A172 (cell line): ENCODE measurements at places on chromosomes 7 and 10.

- no peak for DNase-seq
These were observed 19.9 kb downstream of the ANKRD22 start for GRCh38 chr10:88831709-88832108.

DNA sequence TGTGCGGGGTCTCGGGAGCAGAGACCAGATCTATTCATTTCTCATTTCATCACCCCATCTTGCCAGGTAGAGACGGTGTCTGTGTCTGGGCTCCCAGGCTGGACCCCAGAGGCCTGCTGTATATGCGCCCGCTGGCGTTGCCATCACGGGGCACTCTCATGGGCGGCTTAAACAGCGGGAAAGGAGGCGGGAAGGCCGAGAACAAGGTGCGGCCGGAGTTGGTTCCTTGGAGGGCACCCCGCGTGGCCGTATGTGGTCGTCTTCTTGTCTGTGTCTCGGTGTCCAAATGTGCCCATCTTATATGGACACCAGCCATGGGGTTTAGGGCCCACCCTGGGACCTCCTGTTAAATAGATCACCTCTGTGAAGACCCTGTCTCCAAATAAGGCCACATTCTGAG is 2.1 kb upstream of the CFAP46 start:
- no peak for DNase-seq

DNA sequence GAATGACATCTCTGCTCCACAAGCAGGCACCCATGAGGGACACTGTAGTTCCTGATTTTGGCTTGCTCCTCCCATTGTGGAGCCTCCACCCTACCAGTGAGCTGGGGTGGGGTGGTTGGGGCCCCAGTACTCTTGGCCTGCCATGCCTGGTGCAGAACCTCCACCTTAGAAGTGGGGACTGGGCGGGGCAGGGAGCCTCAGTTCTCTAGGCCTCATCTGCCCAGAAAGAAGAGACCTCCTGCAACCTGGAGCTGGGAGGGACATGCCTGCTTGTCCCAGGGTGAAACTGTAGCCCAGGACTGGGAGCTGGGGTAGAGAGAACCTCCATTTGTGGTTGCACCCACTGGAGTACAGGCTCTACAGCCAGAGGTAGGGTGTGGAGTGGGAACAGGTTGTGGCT is 14.4 kb downstream of the RAMP3 start:
- no peak for DNase-seq

- DNase-seq, result no peak
These were observed 10.2 kb upstream of the ZNF467 start for GRCh38 chr7:149783386-149784250.

- no peak for DNase-seq
These were observed 2.0 kb upstream of the ARPC1B start for GRCh38 chr7:99372275-99373090.

- DNase-seq, result no peak
These were observed 32.4 kb upstream of the VKORC1L1 start for GRCh38 chr7:65840446-65840845.

GRCh38 chr10:86664341-86665217 is 3.7 kb upstream of the LDB3 start:
- DNase-seq, result no peak

DNA sequence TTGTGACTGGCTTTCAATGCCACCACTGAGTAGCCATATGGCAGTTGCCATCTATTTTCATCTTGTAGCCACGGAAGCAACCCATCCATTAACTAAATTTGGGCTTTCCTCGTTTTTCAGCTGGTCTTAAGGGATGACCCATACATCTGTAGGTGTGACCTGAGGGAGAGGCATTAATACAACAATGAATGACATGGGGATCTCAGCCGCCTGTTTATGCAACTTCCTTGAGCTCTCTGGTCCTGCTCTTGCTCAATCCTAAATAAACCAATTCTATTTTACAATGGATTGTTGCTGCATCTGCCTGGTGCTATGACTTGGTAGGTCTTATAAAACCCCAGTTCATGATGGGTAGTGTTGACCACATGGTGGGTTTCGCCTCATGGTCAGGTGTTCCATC is 21.9 kb upstream of the ADAM22 start:
- DNase-seq, result no peak

DNA sequence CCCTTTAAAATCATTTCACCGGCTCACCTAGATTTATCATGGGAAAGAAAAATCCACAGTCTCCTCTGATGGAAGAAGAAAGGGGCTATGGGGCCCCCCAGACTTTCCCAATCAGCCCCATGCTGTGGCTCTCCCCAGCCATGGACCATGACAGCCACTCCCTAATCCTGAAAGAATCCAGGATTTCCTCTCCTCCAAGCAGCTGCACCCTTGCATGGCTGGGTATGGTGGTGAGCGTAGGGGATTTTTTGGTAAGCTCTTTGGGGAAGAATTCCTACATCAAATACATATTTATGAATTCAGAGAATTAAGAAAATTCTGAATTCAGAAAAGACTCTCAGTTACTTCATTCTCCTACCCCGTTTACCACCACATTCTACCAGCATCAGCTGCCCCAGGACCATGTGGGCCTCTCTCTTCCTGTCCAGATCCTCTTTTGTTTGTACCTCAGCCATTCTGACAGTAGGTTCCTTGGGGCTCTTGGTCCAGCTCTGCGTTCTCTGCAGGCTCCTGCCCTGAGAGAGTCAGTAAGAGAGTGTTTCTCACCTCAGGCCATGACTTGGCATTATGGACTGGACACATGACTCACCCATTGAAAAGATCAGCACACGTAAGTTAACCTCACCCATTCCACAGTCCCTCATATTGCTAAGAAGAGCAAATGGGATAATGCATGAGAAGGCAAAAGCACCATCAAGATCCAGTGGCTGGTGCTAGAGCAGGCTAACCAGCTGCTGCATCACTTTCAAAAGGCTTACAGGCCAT is 337.8 kb downstream of the ELMO1 start:
- DNase-seq, result no peak

GRCh38 chr10:13672548-13672947 is 85.8 kb downstream of the PRPF18 start:
- DNase-seq, result no peak

DNA sequence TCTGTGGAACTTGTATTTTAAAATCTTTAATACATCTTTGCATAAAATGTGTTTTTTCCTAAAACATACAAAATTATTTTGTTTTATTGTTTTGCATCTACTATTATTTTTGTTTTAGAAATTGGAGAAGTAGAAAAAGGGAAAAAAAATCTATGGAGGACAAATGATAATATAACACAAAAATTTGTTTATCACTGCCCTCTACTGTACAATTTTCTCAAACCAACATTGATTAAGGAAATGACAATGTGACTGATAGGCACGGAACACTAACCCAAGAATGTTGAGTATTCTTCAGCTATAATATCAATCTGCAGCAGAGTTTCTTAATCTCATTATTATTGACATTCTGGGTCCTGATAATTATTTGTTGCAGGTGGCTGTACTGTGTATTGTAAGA is 9.5 kb upstream of the ING3 start:
- peak; percentile 10 for DNase-seq

- no peak for DNase-seq
These were observed 629.0 kb upstream of the PFKP start for GRCh38 chr10:2438248-2438939.

DNA sequence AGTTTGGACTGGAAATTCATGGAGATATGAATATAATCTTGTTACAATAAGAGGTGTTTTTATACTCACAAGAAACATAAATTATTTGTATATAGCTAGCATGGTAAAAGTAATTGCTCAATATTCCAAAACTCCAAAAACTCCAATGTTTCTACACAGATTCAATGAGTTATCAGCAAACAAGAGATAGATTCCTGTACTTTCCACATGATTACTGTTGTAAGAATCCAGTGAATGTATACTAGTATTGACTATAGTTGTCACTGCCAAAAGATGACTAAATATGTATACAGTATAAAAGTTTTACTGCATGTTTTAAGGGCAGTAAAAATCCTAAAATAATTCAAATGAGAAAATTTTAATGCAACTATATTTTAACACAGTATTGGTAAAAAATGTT is 10.7 kb downstream of the ATOH7 start:
- DNase-seq, result no peak

DNA sequence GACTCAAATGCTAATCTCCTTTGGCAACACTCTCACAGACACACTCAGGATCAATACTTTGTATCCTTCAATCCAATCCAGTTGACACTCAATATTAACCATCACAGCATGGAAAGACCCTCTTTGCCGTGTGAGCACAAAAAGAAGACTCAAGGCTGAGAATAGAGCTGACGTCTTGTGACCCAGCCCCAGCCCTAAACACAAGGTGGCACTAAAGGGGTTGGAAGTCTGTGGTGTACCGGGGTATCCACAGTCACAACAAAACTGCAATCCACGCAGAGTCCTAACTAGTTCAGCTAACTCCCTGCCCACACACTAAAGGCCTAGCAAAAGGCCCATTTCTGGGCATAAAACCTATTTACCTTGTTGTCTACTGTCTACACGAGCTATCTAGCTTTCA is 200.1 kb downstream of the ACTR3B start:
- DNase-seq, result no peak

- DNase-seq, result no peak
These were observed 1.9 kb downstream of the MAGI2 start for GRCh38 chr7:79451580-79451979.

DNA sequence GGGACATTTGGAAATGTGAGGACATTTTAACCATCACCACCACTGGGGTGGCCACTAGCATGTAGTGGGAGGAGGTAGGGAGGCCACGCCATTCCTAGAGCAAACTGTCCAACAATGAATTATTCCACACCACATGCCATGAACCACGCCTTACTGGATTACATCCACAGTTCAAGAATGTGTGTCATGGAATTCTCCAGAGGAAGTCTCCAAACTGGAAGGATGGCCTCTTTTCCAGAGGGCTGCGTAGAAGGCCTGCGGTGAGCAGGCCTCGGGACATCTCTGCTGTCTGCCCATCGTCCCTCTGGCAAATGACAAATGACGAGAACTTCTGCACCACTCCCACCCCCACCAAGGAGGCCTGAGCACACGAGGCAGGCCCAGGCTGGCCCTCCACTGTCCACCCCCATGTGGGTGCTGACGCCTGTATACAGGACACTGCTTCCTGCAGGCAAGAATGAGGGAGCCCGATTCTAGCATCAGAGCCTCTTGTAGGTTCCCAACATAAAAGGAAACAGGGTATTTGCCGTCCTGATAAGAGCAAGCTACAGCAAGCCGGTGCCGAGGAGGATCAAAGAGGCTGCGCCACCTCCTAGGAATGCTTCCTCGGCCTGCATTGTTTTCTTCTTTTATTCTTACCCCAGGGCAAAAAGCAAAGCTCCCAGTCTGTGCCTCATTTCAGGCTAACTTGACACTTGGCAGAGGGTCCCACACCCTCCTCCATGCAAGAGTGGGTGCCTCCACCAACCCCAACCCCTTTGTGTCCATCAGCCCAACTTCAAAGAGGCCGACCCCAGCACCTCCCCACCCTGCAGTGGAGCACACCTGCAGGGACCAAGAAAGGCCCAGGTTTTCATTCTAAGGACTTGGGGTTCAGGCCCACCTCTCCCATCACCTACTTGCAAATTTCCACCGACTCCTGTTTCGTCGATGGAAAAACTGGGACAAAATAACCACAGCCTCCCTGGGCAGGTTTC is 23.9 kb downstream of the TNS3 start:
- peak; percentile 95 for DNase-seq

DNA sequence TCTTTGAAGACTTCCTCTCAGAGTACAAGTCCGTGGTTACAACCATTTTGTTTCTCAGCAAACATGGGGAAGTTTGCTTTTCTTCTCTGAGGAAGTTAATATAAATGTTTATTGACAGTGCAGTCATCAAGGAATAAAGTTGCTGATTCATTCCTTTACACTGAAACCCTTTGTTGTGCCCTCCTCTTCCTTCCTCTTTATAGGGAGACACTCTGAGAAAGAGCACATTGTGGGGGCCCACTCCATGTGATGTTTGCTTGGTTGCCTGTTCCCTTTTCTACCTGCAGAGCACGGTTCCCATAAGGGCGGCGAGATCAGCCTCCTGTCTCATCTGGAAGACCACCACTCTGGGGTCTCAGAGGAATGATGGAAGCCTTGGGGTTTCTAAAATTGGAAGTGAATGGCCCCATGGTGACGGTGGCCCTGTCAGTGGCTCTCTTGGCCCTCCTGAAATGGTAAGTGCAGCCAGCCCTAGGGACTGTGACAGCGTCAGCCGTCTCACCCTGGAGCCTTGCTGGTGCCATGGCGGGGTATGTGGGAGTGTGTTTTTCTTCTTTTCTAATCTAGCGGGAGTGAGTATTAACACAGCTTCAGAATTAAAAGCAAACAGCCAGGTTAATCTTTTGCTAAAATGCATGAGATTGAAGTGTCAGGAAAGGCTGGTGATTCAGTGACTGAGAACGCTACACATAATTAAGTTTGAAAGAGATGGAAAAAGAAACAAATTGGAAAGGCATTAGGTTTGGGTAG is at the start of gene TBXAS1:
TBXAS1 (plus strand) TSS at position 240 of the 750 bp plus-strand sequence; CDS start at position 367, 127 bp downstream.
- no peak for DNase-seq

GRCh38 chr10:29669149-29669548 is 34.4 kb upstream of the SVIL start:
- no peak for DNase-seq
